Activated naive CD8-positive, alpha-beta T cell treated with anti-CD3 and anti-CD28 coated beads, Interleukin-2, amount 50 U/mL, for 24 hours (primary cell): ENCODE measurements at places on chromosomes 2 and 18.

GRCh38 chr18:57970356-57971095 is 73.5 kb upstream of the NEDD4L start:
- no peak overlapping the region for H3K4me3 ChIP-seq
- H3K4me1 ChIP-seq: peaks cover 2% of the 10 kb centered on the region
- H3K27ac ChIP-seq: no peak overlapping the region
- peaks cover 4% of the 10 kb centered on the region for H3K27me3 ChIP-seq

DNA sequence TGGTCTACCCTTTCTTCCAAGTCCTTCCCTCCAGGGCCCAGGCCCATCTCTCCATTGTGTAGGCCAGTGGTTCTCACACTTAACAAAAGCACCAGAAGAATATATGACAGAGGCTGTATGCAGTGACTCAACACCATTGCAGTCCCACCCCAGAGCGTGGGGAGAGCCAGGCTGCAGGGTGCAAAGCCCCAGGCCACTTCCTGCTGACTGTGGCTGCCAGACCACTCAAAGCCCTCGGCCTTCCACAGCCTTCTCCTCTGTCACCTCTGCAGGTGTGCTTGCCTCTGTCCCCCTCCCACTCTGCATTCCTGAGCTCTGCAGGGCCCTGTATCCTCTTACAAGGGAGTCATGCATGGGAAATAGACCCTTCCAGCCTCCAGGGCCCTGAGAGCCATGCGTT is 40.4 kb upstream of the ARHGEF4 start:
- H3K36me3 ChIP-seq: no peaks in the 10 kb centered on the region
- H3K4me3 ChIP-seq: no peak overlapping the region
- H3K27me3 ChIP-seq: peaks cover 6% of the 10 kb centered on the region
- no peak overlapping the region for H3K27ac ChIP-seq
- no peak for DNase-seq

DNA sequence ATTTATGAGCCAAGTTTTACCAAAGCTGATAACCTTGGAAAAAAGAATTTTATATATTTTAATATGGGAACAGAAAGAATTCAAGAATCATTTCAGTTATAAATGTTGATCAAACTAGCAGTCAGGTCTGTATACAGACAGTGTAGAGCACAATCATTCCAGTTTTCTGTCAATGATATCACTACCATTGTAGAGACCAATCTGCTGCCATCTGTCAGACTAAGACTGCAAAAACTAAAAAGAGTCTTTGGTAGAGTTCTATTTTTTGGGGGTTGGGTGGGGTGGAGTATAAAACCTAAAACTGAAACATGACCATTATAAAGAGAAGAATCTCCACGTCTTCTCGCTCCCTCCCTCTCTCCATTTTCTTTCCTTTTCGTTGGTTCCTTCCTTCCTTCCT is 204.7 kb upstream of the UBE2E3 start:
- H3K27ac ChIP-seq: no peak overlapping the region
- H3K4me3 ChIP-seq: no peak overlapping the region
- H3K27me3 ChIP-seq: no peaks in the 10 kb centered on the region

GRCh38 chr2:160275656-160276055 is 75.6 kb upstream of the ITGB6 start:
- no peak overlapping the region for H3K27ac ChIP-seq
- no peaks in the 10 kb centered on the region for H3K27me3 ChIP-seq
- H3K4me1 ChIP-seq: peaks cover 32% of the 10 kb centered on the region
- H3K4me3 ChIP-seq: no peak overlapping the region
- peaks cover 47% of the 10 kb centered on the region for H3K36me3 ChIP-seq
- no peak for DNase-seq
